ENCODE measurements at places on chromosomes 4 and X.

- DNase-seq, result no peak
Measured at GRCh38 chr4:15562623-15563022, 92.5 kb downstream of the FBXL5 start.

DNA sequence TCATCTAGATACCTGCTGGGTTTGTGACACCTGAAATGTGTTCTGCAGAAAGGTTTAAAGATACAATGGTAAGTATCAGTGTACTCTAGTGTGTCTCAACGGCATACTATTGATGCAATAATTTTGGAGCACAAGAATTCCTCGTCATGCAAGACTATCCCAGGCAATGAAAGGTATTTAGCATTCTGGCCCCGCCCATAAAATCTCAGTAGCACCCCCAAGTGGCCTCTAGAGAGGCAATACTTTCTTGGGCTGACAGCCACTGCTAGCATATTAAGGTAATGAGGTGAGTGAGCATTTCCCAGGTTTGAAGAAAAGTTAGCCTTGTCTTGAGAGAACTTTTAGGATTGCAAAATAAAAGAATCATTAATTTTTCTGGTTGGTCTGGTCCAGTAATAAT is 24.0 kb downstream of the TAB3 start:
- DNase-seq, result no peak

- DNase-seq, result peak; percentile 79
Measured at GRCh38 chr4:3074846-3075651, 568 bp downstream of the HTT start.

DNA sequence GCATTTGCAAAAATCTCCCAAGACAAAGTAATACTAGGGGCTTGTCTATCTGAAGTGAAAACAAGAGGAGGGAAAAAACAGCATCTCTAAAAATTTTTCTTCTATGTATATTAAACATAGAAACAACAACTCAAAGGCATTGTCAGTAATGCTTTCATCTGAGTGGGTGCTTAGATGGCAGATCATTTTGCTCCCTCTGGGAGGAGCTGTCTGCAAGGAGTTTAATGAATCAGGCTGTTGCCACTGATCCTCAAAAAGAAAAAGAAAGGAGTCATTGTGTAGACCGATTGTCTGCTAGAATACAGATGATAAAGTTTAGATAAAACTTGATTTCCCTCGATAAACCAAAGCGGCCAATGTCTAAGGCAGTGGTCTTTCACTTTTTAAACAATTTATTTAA is 49.7 kb upstream of the KLHL8 start:
- DNase-seq, result no peak

GRCh38 chrX:14427614-14428013 is 101.7 kb upstream of the GLRA2 start:
- DNase-seq, result no peak

Measured in activated effector memory CD4-positive, alpha-beta T cell treated with anti-CD3 and anti-CD28 coated beads, Interleukin-2, amount 50 U/mL, for 16 hours (primary cell).